ENCODE measurements at places on chromosomes 13 and 19.
A peak's percentile ranks its signal among the peaks of the same experiment; 100 is the strongest.

GRCh38 chr19:619286-620002 lies 13.9 kb downstream of the POLRMT start:
- DNase-seq = no peak

DNA sequence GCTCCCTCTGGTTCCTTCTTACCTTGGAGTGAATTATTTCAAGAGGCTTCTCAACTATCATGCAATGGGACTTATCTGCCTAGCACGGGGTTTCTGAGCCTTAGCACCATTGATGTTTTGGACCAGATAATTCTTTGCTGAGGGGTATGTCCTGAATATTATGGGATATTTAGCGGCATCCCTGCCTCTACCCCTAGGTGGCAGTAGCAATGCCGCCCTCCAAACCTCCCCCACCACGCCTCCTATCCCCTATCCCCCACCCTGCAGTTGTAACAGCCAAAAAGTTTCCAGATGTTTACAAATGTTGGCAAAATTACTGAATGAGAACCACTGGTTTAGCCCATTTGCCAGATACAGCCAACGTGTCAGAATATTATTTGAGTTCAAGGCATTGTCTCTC lies 125.5 kb downstream of the POSTN start:
- DNase-seq = no peak

- DNase-seq = peak; percentile 10
Observed at GRCh38 chr19:37817180-37817981, 38.0 kb upstream of the ZNF573 start.

GRCh38 chr13:97254816-97255215 lies 32.7 kb downstream of the MBNL2 start:
- peak; percentile 96 for DNase-seq

DNA sequence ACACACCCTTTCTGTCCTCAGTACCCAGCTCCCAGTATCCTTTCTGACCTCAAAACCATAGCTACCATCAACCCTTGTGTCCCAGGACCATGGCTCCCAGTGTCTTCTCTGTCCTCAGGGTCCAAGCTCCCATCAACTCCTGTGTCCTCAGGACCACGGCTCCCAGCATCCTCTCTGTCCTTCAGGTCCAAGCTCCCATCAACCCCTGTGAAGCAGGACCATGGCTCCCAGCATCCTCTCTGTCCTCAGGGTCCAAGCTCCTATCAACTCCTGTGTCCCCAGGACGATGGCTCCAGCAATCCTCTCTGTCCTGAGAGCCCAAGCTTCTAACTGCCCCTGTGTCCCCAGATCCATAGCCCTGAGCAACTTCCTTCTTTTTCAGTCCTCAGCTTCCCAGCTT lies 1.7 kb upstream of the CADM4 start:
- DNase-seq = no peak

DNA sequence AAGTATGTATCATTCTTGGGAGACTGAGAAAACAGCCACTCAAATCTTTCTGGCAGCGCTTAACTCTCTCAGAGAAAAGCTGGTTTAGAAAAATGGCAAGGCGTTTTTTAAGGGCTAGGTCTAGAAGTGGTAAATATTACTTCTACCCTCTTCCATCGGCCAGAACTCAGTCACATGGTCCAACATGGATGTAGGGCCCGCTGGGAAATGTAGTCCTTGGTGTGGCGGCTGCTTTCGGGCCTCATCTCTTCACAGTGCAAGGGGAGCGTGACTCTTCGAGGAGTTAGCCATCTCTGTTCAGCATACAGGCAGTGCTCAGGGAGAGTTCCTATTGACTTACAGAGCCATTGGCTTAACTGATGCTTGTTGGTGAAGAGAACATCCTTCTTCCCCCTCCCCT lies 6.3 kb downstream of the VSTM2B start:
- no peak for DNase-seq

GRCh38 chr13:96274046-96274445 lies 184.1 kb downstream of the HS6ST3 start:
- no peak for DNase-seq

- no peak for DNase-seq
Observed at GRCh38 chr13:38759390-38759789, 72.5 kb downstream of the FREM2 start.

- no peak for DNase-seq
Observed at GRCh38 chr19:3665681-3666544, 34.4 kb downstream of the PIP5K1C start.

- DNase-seq = peak; percentile 86
Observed at GRCh38 chr13:75226092-75226491, 255.9 kb downstream of the TBC1D4 start.

DNA sequence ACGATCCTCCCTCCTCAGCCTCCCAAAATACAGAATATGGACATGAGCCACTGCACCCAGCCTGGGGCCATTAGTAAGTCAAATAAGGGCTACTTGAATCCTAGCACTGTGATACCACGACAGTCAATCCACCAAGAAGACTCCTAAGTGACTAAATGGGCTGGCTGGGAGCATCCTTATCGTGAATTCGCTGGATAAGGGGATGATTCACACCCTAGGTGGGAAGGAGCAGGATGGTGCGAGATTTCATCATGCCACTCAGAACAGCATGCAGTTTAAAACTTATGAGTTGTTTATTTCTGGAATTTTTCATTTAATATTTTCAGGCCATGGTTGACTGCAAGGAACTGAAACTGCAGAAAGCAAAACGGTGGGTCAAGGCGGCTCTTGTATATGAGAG lies 30.2 kb downstream of the ATP8A2 start:
- DNase-seq = no peak

GRCh38 chr13:20340759-20341171 lies 108.6 kb upstream of the GJB6 start:
- peak; percentile 74 for DNase-seq

DNA sequence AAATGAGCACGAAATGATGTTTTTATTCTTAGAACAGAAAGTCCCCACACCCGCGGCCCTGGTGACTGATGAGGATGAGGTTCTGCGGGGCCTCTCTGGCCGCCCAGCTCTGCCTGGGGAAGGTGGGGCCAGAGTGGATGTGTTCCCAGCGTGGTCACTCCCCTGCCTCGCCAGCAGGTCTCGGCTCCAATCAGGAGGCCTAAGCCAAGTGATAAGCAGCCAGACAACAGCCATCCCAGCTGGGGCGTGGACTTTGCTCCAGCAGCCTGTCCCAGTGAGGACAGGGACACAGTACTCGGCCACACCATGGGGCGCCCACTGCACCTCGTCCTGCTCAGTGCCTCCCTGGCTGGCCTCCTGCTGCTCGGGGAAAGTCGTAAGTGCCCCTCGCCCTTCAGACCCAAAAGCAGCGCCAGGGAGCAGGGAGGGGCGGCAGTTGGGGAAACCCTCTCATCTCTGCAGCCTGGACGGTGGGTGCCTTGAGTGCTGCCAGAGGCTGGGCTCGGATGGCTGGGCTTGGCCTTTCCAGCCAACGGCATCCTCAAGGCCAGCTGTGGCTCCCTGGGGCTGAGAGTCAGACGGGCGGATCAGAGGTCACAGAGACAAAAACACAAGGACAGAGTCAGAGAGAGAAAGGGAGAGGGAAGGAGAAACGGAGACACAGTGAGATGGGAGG lies at the start of gene F10:
Gene F10, plus strand, starts transcription at position 250 of the 676 bp plus-strand sequence. Its CDS starts 57 bp downstream, at position 307.
- no peak for DNase-seq

- DNase-seq = peak; percentile 79
Observed at GRCh38 chr19:49097453-49098288, 12.4 kb downstream of the SNRNP70 start.

DNA sequence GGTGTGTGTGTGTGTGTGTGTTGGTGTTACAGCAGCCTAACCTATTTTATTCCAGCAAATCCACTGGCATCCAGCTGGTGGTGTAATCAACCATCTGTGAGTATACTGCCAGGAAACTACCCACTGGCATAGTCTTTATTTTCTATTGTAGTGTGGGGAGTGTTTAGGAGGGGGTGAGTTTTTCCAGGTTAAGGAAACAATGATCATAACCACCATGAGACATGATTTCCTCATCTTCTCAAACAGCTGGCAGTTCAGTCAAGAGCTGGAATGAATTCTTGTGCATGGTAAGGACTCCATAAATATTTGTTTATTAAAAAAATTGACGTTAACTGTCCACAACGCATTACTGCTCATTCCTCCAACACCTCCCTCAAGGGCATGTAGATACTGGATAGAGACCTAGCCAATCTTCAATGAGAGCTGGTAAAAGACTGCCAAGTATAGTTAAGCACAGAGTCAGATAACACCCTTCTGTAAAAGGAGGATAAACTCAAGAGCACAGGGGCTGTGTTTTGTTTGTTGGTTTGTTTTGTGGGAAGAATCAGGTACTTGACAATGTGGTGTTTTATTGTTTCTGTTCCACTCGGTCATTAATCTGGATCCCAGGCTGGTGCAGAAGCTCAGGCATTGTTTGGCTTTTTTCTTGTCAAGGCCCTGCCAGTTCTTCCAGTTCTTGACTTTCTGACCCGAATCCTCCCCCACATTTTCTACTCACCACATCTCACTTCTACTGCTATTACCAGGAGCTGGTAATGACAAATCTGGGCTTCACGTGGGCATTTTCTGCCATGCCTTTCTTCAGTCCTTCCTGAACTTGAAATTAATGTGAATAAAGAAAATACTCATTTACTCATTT lies 31.6 kb upstream of the SLC46A3 start:
- peak; percentile 66 for DNase-seq

- peak; percentile 98 for DNase-seq
Observed at GRCh38 chr13:52348983-52349780, 56.8 kb downstream of the THSD1 start.

DNA sequence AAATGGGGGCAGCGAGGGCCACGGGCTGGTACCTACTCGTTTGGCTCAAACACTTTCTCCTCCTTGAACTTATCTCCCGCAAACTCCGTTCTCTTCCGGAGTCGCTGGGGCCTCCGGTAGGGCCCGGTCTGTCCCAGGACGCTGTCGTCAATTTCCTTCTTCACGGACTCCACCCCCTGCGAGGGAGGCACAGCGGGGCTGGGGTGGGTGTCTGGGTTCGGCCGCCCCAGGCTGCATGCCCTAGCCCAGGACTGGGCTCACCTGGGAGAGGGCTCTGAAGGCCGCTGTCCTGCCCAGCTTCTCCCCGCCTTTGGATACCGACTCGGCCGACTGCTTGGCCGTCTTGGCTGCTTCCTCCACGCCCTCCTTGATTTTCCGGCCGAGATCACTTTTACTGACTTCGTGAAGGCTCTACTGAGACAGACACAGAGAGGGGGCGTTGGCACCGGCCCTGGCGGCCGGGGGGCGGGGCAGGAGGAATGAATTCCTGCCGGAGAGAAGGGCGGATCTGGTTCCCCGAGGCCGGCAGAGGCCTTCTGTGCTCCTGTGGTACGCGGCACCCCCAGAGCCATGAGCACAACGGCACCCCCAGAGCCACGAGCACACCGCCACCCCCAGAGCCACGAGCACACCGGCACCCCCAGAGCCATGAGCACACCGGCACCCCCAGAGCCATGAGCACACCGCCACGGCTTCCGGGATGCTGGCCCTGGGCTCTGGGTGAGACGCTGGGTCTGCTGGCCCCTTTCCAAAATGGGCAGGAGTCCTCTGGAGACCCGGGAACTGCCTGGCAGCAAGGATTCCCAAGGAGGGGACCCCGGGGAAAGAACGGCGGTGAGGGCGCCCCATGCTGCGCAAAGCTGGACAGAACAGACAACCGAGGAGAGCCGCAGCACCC lies 8.1 kb upstream of the CTXN1 start:
- no peak for DNase-seq

DNA sequence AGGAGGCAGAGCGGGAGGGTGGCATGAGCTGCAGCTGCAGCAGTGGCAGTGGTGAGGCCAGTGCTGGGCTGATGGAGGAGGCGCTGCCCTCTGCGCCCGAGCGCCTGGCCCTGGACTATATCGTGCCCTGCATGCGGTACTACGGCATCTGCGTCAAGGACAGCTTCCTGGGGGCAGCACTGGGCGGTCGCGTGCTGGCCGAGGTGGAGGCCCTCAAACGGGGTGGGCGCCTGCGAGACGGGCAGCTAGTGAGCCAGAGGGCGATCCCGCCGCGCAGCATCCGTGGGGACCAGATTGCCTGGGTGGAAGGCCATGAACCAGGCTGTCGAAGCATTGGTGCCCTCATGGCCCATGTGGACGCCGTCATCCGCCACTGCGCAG lies 2.0 kb downstream of the EGLN2 start:
- DNase-seq = no peak

GRCh38 chr19:45096700-45097099 lies 3.7 kb downstream of the PPP1R37 start:
- no peak for DNase-seq

DNA sequence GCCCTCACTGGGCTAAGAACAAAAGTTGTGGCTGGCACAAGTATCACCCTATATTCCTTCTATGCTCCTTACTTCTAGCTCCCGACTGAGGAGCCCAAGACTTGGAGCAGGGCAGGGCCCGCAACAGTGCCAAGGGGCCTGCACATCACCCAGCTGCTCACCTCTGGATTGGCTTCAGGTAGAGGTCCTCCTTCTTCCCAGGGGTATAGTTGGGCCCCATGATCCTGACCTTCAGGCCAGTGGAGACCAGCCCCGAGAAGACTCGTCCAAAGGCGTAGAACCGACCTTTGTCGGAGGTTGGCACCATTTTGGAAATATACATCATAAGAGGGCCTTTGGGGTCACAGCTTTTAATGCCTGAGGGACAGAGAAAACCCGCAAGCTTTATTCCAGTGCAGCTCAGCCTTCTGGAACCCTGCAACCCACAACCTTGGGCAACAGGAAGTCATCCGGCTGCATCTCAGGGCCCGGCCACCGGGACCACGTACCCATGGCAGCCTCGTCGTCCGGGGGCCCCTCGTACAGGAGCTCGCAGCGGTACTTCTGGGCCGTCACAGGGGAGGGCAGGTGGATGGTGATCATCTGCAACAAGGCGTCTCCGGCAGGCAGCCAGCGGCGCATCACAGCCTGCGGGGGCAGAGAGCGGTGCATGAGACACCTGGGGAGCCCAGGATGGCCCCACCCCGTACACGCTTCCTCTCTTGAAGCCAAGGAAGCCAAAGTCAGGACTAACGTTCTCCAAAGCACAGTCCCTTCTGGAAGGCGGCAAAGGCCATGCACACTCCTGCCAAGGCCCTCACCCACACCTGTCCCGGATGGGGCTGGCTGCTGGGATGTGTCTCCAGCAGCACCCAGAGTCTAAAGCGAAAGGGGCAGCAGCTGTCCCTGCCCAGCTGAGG lies 4.7 kb downstream of the EEF2 start:
- no peak for DNase-seq

GRCh38 chr13:25874907-25875306 lies 176.9 kb downstream of the SHISA2 start:
- no peak for DNase-seq

DNA sequence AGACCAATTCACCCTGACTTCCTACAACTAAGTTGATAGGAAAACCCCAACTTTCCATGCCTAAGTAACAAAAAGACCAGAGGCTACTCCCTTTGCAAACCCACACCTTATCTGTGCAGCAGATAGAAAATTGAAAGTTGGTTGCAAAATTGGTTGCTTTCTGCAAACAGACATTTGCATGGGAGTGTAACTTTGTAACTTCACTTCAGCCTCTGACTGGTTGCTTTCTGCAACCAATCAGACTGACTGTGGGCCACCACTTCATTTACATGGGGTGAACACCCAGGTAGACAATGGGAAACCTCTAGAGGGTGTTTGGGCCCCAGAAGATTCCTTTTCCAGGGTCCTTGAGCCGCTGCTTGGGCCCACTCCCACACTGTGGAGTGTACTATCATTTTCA lies 9.8 kb downstream of the TEX30 start:
- DNase-seq = no peak
